ENCODE measurements at places on chromosomes 12 and 14. TPM values are rescaled to one million over a fixed set of nuclear protein-coding genes. Genes with fewer than 3 reads are reported as not detected.
A peak's percentile ranks its signal among the peaks of the same experiment; 100 is the strongest.

PLEKHH1 gene
- 65.5 TPM for polyA plus RNA-seq

FLRT2 gene
- polyA plus RNA-seq: 2.7 TPM

CLEC9A gene
- not detected for polyA plus RNA-seq

SMCO2 gene
- not detected for polyA plus RNA-seq

RNASE13 gene
- not detected for polyA plus RNA-seq

ETFBKMT gene
- polyA plus RNA-seq: 2.2 TPM

JKAMP gene
- 12.7 TPM for polyA plus RNA-seq

- peak; percentile 84 for DNase-seq
These were observed 15.7 kb upstream of the FIGNL2 start for GRCh38 chr12:51863933-51864832.

GRCh38 chr12:27151479-27151878, 69.1 kb upstream of the C12orf71 start:
- no peak for DNase-seq

GRCh38 chr12:79299447-79300198, 391.1 kb downstream of the PAWR start:
- DNase-seq: no peak

DNA sequence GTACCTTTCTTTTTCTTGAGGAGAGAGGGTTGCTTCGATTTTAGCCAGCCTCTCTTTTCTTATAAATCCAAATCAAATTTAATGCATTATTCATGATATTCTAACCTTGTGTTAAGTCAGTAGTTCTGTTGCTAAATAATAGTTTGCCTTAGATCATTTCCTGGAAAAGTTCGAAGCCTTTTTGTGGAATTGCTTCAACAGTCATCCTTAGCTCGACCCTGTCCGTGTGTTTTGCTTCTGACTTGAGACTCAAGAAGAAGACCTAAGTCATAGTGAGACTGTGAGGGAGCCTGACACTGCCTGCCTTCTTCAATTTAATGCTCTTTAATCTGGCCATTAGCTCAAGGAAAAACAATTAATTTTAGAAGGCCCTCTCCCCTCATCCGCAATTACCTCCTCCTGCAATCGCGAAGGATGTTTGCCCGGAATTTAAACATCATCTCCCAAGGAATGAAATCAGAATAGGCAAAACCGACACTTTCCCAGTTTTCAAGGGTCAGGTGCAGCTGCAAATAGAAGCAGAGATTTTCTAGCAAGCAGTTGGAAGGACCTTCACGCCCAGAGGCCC, 453 bp upstream of the SLC4A8 start:
- DNase-seq: no peak

GRCh38 chr12:117878605-117879004, 90.2 kb downstream of the KSR2 start:
- DNase-seq: no peak

DNA sequence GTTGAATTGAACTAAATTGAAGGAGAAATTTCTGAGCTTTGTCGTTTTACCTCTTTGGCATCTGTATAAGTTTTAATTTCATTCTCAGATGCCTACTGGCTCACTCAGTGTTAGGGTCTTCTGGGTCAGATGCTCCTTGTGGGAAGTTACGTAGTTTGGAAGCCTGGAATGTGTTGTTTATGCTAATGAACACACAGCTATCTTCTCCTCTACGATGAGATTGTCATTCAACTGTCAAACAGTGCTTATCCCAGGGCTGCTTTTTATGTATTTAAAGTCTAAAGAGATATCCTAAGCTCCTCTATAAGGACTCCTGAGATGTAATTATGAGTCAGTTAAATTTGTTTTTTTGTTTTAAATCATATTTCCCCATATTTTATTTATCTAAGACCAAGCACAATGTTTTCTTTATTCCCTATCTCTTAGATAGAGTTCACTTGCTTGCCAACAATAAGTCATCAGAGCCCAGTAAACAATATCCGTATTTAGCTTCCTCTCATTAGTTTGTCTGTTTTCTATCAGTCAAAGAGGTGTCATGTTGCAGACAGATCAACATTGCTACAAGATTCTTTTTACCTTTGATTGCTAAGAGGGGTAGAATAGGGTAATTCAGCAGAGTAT, 368.0 kb upstream of the PDE3A start:
- no peak for DNase-seq

DNA sequence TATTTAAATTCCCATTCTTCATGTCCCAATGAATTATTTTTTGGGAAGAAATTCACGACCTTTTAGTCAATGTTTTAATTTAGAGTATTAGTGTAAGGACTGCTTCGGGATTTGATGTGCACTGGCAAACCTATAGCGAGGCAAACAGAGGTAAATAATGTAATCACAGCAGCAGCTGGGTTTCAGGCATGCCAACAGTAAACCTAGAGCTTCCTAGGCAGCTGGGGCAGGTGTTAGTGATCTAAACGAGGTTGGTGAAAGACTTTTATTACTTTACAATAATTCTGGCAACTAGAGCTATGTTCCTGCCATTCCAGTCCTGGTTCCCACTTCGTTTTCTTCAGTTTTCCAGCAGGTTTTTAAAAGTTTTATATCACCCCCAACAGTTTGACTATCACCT, 1036.4 kb upstream of the FOXG1 start:
- DNase-seq: no peak

GRCh38 chr12:106885026-106885425, 70.7 kb upstream of the TMEM263 start:
- no peak for DNase-seq

DNA sequence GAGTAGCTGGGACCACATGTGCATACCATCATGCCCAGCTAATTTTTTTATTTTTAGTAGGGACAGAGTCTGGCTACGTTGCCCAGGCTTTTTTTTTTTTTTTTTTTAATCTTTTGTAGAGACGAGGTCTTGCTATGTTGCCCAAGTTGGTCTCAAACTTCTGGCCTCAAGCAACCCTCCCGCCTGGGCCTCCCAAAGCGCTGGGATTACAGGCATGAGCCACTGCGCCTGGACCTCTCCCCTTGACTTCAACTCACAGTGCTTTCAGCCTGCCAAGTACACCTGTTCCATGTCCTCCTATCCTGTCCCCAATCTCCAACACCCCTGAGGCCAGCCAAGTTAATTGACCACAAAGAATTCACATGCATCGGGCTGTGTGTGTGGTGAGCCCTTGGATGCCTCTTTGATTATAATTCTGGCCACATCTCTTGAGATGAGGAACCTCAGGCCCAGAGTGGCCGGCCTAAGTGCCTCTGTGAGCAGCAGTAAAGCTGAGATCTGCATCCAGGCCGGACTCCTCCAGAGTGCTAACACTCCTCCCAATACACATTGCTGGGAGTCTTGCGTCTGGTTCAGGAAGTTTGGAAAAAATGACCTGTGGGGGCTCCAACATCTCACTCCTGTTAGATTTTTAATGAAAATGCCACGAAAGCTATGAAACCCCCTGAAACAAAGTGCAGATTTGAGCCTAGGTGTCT, 6.8 kb downstream of the RAB35 start:
- no peak for DNase-seq

DNA sequence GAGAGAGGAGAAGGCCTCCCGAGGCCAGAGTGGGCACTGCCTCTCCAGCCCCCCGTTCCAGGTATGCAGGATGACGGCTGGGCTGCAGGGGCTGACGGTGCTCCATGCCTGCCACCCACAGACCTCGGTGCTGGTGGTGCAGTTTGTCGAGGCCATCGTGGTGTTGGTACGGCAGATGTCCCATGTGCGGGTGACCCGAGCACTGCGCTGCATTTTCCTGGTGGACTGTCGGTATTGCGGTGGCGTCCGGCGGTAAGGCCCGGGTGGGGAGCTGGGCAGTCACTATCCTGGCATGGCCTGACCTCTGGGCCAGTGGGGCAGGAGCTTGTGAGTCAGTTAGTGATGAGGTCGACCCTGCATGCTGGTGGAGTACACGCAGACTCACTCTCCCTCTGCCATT, 47.4 kb downstream of the TPCN1 start:
- no peak for DNase-seq

DNA sequence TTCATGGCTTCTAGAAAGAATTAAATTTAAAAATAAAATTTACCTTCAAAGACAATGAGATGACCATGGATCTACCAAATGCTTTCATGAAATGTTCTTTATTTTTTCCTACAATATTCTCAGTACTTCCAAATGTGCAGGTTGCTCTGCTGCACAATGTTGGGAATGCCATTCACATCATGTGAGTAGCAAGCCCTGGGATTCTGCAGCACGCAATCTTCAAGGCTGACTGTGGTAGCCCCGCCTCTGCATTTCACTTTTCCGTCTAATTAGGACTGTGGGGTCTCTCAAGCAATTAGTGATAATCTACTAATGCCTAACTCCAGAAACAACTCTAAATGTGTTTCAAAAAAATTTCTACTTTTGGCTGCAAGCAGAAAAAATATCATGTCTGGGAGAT, 13.7 kb upstream of the NTN4 start:
- no peak for DNase-seq

GRCh38 chr14:90624732-90625400, 191.4 kb downstream of the TTC7B start:
- DNase-seq: no peak

- DNase-seq: peak; percentile 33
These were observed 36.3 kb downstream of the RPS29 start for GRCh38 chr14:49549881-49550280.

DNA sequence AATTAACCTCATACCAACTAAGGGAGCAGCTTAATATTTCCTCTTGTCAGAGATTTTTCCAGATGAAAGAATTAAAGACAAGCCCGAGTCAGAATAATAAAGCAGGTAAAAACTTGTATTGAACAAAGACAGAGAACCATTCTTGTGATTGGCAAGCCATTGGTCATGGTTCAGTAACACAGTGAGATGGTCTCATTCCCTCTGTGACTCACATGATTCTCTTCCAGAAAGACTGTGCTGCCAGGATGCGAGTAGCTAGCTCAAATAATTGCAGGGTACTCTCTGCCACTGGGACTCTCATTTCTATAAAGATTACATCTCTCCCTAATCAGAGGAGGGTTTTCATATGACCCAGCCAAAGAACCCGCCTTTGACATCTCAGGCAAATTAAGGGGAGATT, 179.4 kb downstream of the PHLDA1 start:
- DNase-seq: no peak

GRCh38 chr12:1858456-1858855, 38.1 kb downstream of the LRTM2 start:
- no peak for DNase-seq

DNA sequence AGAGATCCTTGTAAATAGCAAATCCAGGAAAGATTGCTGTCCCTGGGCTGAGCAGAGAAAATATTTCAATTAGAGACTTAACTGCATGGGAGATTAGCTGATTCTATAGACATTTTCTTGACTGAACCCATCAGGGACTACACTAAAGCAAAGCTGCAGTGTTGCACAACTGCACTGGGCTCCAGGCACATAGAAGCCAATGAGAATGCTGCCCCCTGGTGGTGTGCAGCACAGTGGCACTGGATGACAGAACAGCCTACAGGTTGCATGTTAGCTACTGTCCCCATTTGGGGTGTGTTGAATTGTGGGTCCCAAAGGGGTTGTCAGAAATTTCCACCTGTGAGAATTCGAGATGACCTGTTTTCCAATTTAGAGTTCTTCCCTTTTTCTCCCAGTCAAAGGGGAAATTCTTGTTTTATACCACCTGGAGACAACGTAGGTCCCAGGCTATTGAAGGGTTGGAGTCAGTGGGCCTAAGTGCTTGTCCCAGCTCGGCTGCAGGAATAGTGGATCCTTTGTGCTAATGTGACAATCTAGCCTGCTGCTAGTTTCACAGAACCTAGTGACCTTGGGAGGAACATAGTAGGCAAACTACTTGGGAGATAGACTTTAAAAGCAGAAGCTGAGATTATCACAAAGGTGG, 114.7 kb downstream of the SLC8A3 start:
- peak; percentile 69 for DNase-seq

- DNase-seq: no peak
These were observed 14.2 kb downstream of the ELK3 start for GRCh38 chr12:96208346-96208745.

DNA sequence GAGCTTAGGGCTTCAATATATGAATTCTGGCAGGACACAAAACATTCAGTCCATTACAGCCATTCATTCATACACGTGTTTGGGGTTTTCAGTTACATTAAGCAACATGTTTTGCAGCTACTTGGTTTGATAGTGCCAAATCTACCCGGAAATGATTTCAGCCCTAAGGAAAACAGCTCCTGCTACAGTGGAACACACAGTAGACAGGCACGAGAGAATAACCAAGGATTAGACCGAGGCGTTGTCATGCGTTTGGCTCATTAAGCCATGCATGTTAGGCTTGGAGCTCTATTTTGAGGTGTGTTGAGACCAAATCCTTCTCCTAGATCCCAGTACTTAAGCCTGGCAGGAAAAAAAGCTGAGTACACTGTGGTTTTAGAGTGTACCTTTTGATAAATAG, 177.4 kb downstream of the PRKCH start:
- DNase-seq: no peak

DNA sequence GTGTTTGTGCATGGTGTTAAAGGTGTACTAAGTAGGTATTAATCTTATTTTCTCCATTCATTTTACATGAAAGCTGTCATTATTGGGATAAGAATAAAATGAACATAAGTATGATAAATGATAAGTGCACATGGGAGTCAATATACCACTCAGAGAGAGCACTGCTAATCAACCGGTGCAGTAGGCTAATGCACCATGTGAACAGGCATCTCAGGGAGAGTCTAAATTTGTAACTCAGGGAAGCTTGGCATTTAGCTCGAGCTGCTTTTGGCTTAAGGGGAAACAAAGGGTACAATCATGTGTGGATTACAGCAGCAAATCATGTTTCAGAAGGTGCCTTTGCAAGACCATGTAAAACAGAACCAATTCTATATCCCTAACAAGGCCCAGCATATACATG, 127.4 kb downstream of the MGST1 start:
- DNase-seq: no peak

- no peak for DNase-seq
These were observed 32.8 kb upstream of the TXNRD1 start for GRCh38 chr12:104182621-104183378.

DNA sequence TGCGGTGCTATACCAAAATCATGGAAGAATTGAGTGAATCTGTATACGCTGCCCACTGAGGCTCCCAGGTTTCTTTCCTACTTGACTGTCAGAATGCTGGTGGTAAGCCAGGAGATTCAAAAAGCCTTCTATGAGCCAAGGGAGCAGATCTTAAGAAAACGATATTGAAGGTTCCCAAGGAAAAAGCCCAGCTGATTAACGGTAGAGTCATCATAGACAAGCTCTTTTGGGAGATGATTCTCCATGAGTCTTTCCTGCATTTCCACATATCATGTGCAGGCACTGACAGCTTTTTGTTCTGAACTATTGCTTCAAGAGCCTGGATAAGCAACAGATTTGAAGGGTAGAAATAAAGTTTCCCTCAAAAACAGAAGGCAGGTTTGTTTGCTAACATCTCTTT, 17.5 kb downstream of the SLC35F4 start:
- DNase-seq: no peak
